Activated CD8-positive, alpha-beta memory T cell treated with anti-CD3 and anti-CD28 coated beads, Interleukin-2, amount 10 ng/mL, durations not matched to agents 7 days and 5 days (primary cell): ENCODE measurements at places on chromosomes 16 and 17. TPM values are rescaled to one million over a fixed set of nuclear protein-coding genes. Genes with fewer than 3 reads are reported as not detected.

RABEP1 gene
- 35.1 TPM for total RNA-seq

TMEM208 gene
- 39.7 TPM for total RNA-seq

CAVIN1 gene
- 1.3 TPM for total RNA-seq

LITAF gene
- 91.4 TPM for total RNA-seq
